M059J (cell line): ENCODE measurements at places on chromosomes 5 and 9.

DNA sequence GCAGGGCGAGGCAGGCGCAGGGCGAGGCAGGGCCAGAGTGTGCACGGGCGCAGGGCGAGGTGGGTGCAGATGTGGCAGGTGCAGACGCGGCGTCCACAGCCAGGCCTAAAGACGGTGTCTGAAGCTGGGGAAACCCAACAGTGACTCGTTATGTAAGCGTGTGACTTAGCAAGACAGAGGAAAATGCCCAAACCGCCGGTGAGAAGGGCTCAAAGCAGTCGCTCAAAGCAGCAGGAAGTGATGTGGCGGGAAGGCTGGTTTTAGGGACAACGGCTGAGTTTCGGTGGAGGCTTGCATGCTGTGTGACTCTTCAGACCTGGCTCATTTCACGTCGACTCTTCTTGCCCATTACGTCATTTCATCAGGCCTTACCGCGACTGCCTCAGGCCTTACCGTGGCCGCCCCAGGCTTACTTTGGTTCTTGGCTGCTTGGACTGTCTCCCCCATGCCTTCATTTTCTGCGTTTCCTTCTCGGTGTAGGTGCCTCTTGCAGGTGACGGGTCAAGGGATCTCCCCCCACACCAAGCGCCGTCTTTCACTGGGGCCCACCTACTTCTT lies 50.5 kb upstream of the EXOC3 start:
- peak; percentile 86 for DNase-seq

DNA sequence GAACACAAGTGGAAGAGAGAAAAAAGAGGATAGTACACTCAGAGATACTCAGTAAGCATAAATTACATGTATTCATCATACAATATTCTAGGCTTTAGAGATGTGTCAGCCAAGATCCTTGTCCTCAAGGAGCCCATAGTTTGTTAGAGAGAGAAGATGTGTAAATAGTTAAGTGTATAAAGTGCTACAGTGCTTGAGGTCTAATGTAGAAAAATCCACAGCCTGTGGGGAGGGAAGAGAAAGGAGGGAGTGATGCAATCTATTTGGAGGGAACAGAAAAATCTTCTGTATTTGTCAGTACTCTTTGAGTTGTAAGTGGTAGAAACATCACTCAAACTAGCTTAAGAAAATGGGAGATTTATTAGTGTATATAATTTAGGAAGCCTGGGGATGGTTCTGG lies 81.9 kb downstream of the PALM2AKAP2 start:
- no peak for DNase-seq

GRCh38 chr5:180844432-180844831 lies 16.6 kb downstream of the ZFP62 start:
- no peak for DNase-seq

DNA sequence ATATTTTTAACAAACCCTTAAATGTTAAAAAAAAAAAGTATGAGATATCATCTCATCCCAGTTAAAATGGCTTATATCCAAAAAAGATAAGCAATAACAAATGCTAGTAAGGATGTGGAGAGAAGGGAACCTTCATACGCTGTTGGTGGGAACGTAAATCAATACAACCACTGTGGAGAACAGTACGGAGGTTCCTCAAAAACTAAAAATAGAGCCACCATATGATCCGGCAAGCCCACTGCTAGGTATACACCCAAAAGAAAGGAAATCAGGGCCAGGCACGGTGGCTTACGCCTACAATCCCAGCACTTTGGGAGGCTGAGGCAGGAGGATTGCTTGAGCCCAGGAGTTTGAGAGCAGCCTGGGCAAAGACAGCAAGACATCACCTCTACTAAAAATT lies 3.0 kb downstream of the MTMR12 start:
- DNase-seq, result no peak

- no peak for DNase-seq
These were observed 84.4 kb upstream of the RARS1 start for GRCh38 chr5:168401880-168402279.

GRCh38 chr5:125346316-125346715 lies 599.9 kb upstream of the ZNF608 start:
- DNase-seq, result no peak

DNA sequence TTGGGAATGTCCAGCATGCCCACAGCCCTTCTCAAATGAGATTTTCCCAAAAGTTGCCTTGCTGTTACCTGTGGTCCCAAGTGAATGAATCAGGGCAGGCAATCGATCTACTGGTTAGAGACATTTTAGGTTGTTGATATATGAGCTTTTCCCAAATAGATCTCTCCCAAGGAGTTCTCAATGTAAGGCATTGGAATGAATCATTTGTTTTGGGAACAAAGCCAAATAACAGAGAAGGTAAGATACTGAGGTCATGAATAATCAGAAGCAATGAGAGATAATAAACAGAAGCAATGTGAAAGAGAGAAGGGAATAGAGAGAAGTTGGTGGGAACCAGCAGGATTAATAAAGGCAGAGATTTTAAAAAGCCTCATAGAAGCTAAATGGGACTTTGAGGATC lies 93.6 kb upstream of the FER start:
- DNase-seq, result peak; percentile 74

DNA sequence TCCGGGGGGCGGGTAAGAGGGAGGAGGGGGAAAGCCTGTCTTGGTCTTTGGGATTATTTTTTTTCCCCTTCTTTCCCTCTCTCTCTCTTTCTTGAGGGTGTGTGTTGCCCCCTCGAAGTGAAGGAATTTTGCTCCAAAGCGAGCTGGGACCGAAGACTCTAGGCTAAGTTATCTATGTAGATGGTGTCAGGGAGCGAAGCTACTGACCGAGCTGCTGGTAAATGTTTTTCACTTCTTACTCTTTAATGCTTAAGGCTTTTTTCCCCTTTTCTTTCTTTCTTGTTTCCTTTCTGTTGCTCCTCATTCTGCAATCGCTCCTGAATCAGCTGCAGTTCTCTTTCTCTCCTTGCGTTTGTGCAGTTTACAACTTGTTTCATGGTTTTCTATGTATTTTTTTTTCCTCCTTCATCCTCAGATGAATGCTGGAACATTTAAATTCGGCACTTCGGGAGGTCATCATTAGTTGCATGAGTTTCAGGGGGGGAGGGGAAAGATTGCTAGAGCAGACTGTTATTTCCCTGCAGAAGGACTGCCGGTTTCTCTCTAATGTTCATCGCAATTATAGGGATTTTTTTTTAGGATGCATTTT lies 1312.0 kb upstream of the WWC1 start:
- DNase-seq, result no peak

DNA sequence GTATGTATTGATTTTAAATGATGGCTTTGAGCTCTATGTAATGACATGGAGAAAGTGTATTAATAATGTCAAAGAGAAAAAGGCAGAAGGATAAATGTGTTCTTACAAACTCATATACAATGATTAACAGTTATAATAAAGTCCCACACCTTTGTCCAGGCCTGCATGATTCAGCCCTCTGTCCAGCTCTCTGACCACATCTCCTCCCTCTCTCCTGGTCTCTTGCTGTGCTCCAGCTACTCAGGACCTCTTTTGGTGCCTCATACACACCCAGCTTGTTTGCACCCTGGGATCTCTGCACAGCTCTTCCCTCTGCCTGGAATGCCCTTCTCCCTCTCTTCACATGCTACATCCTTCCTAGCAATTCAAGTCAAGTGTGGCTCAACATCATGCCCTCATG lies 37.5 kb upstream of the DMRT1 start:
- peak; percentile 56 for DNase-seq

- DNase-seq, result no peak
These were observed 12.2 kb upstream of the TAF1L start for GRCh38 chr9:32647671-32648070.

DNA sequence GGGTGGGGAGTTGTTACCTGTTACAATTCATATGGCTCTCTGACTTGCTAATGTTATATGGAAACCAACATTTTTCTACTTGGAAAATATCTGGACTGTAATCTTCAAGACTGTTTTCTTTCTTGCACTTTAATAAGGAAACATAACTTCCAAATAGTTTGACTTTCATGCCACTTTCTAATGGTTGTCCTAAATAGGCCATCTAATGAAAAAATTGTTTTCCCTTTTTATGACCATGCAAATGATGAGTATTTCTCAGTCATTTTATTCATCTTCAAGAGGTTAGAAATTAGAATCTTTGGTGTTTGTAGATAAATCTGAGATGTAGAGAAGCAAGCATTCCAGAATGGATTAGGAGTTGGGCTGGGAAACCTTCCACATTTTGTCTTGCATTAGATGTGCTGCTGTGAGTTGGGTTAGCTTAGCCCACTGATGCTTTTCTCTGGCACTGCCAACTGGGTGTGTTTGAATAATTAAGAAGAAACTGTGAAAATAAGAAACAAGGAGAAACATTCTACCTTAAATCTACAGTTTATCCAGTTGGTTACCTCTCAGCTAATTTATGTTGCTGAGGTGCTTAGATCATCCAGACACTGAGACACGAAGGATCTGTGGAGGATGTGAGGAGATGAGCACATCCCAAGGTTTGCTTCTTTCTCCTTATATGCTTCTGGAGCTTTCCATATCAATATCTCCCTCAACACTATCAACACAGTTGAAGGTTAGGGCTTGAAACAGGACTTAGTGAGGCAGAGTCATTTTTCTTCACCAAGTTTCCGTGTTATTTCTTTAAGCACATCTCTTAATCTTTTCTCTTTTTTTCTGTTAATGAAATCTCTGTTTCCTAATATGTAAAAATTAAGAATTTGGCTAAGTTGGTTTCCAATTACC lies 2.7 kb downstream of the RASGRF2 start:
- DNase-seq, result no peak

- DNase-seq, result peak; percentile 11
These were observed 2185.8 kb upstream of the ACO1 start for GRCh38 chr9:30198463-30199309.

DNA sequence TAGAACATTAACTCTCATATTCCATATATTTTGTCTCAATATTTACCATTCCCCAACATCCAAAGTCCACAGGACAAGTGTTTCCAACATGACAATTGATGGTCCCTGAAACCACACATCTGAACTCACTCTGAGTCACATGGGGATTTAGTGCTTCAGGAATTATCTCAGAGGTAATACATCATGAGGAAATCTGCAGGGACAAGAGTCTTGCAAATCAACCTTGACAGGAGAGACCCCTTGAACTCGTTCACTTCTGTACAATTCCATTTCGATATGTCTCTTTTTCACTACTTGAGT lies 119.7 kb upstream of the ABCA1 start:
- DNase-seq, result peak; percentile 43

GRCh38 chr9:130183133-130183762 lies 11.0 kb downstream of the NCS1 start:
- peak; percentile 95 for DNase-seq

GRCh38 chr5:42487077-42487476 lies 63.8 kb downstream of the GHR start:
- no peak for DNase-seq

- no peak for DNase-seq
These were observed 64.4 kb downstream of the ANXA1 start for GRCh38 chr9:73216100-73216499.

DNA sequence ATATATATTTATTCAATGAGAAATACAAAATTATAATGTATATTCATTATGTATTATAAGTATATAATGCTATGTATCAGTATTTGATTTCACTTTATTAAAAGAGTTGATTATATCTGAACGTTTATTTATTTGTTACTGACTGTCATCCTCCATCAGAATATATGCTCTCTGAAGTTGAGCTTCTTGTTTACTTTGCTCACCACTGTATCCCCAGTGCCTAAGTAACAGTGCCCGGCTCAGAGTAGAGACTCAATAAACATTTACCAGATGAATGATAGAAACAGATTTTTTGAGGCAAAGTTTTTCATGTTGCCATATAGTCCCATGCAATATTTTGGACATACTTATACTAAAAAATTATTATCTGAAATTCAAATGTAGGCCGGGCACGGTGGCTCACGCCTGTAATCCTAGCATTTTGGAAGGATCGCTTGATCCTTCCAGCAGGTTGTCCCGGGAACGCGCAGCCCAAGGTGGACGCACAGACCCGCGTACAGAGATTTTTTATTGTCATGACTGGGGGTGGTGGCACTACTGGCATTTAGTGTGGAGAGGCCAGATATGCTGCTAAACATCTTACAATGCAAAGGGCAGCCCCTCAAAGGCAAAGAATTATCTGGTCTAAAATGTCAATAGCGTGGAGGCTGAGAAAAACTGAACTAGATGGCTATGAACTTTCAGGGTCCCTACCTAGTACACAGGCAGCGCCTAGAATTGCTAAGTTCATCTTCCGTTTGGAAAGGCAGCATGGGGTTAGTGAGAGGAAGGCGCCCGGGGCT lies 761 bp upstream of the DNAJC25 start:
- DNase-seq, result no peak

GRCh38 chr9:108618906-108619550 lies 236.8 kb downstream of the ACTL7B start:
- DNase-seq, result peak; percentile 83

DNA sequence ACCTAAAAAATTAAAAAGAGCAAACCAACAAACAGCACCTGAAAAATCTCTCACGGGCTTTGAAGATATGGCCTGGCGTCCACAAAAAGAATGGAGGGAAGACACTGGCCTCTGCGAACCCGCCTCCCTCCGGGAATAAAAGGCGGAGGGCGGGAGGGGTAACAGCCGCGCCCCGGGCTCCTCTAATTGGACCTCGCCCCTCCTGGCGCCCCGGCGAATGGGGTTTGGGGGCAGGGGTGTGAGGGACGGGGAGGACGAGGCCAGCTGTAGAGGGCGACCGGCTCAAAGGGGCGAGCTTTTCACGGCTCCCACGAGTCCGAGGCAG lies 753 bp downstream of the FANCC start:
- peak; percentile 87 for DNase-seq

DNA sequence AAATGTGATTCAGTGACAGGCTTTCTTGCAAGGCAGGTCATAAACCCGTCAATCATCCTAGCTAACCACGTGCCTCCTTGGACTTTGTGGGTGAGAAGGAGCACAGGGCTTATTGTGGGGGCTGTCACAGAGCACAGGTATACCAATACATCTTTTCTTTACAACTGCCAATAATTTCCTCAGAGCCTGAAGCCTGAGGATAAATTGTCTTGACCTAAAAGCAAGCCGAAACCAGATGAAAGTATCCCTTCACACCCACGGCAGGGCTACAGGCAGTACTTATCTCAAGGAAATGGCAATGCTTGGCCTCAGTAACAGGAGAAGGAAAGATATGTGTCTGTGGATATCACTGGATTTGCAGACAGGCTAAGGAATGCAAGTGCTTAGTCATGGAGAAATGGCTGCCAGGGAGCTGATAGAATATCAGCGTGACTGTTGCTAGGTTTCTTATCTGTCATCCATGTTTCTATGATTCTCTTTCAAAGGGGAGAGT lies 90.3 kb upstream of the ZNF366 start:
- DNase-seq, result peak; percentile 89

- no peak for DNase-seq
These were observed 243.8 kb upstream of the ZNF462 start for GRCh38 chr9:106619211-106619610.

- DNase-seq, result no peak
These were observed 45.6 kb downstream of the USP20 start for GRCh38 chr9:129880654-129881546.

- peak; percentile 40 for DNase-seq
These were observed 47.5 kb downstream of the UIMC1 start for GRCh38 chr5:176959051-176959450.

GRCh38 chr5:20636686-20637085 lies 648.7 kb upstream of the CDH18 start:
- no peak for DNase-seq

DNA sequence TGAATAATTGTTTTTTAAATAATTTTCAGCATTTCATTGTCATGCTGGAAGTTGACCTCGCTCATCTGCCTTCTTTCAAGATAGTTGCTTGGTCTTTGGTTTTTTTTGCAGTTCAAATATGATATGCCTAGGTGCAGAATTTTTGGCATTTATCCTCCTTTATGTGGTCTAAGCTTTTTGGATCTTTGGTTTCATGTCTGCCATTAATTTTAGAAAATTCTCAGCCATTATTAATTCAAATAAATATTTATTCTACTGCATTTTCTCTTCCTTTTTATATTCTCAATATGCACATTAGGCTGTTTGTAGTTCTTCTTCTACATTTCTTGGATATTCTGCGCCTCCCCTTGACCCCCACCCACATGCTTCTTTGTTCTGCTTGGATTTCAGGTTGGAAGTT lies 63.6 kb downstream of the PHF2 start:
- no peak for DNase-seq
